Ureter (tissue), 1 donor: ENCODE measurements at places on chromosomes 12 and 14. TPM values are rescaled to one million over a fixed set of nuclear protein-coding genes. Genes with fewer than 3 reads are reported as not detected.

- DNase-seq = no peak
Measured at GRCh38 chr14:76846331-76847047, 20.3 kb downstream of the LRRC74A start.

- DNase-seq = no peak
Measured at GRCh38 chr14:59271734-59272133, 83.3 kb downstream of the DAAM1 start.

DNA sequence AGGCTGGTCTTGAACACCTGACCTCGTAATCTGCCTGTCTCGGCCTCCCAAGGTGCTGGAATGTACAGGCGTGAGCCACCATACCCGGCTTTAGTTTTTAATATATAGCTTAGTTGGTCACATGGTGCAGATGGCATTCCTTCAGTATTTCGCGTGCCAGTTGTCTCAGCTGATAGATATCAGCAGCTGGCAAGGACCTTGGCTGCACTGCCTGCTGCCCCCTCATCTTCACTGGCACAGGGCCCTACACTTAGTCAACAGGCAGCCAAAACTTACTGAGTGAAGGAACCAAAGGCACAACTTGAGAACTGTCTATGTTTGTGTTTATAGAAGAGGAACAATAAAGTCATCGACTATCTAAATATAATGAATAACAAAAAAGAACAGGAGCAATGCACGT is 31.0 kb downstream of the EID3 start:
- no peak for DNase-seq

KRT6C gene
- 0.39 TPM for total RNA-seq

SPTB gene
- 1.9 TPM for total RNA-seq

KRT1 gene
- not detected for total RNA-seq

DNA sequence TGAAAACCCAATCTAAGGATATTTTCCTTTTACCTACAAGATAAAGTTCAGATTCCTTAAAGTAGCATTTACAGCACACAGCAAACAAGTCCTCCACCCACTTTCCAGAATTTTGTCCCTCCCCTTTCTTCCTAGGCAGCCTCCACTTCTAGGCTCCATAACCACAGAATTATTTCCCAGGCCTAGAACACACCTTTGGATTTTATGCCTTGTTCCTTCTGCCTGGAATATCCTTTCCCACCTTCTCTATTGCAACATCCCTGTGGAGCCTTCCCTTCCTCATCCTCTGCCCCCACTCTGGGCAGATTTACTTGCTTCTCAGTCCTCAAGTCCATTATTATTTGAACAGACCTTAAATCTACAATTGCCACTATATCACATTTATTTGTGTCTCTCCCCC is 2.1 kb upstream of the TSPAN8 start:
- no peak for DNase-seq

LRFN5 gene
- total RNA-seq = 12.6 TPM

DNA sequence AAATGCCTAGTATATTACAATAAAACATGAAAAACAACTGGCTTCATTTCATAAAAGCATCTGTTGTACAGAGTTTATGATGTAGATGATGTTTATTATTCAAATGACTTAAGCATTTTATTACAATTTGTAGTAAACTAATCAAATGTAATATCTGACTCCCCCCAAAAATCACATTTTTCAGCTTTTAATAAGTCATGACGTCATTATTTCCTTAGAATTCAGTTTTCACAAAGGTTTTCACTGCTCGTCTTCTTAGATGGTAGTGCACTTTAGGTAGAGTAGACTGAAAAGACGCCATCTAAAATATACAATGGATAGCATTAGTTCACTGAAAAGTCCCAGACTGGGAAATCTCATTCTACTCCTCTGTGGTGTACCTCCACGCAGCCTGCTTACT is 181.5 kb downstream of the ACSS3 start:
- DNase-seq = no peak

- no peak for DNase-seq
Measured at GRCh38 chr14:77140359-77141213, 1.0 kb downstream of the ZDHHC22 start.

DNA sequence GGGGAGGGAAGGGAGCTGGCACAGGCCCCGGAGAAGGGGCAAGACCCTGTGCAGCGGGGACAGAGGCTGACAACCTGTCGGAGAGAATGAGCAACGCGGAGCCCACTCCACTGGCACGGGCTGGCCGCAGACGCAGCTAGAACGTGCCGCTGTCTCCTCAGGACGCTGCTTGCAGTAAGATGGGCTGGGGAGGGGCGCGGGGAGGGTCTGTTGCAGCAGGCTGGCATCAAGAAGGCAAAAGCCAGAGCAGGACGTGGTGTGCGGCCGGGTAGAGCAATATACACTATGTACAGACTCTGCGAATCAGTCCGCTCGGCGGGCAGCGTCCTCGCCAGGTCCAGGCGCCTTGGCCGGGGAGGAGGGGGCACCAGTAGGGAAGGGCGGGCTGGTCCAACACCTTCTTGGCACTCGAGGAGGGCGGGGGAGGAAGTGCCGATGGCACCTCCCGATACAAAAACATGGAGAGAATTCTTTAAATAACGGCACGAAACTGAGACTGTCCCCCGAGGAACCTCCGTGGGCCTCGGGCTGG is 19.8 kb downstream of the RAB35 start:
- DNase-seq = no peak

DNA sequence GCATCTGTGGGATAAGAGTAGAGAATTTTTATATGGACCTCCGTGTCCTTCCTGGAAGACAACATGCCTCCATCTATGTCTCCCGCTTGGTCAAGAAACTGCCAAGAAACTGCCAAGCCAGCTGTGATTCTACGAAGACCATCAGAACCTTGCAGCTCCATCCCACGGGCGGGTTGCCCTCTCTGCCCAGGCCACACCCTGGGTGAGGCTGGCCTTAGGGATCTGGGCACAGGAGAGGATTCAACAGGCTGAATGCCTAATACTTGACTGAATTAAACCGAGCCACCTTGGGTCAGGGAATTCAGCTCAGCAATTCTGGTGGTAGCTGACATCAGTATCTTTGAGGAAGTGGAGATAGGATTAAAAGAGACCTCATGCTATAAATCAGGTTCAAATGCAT is 37.8 kb upstream of the FOS start:
- DNase-seq = no peak

DNA sequence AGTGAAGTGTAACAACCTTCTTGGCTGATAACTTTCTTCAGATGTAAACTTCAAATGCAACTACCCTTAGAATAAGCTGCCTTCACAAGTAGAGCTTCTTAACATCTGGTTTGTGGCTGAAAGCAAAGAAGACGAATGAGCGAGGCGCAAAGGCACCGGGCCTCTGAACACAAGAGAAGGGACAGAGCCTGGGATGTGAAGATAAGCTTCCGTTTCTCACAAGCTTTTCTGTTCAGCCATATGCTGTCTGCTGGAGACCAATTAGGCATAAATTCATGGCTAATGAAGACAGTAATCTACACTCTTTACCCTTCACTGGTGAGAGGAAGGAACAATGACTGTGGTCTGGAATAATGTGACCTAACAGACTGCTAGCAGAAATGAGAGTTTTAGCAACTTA is 195.2 kb downstream of the ATXN7L3B start:
- DNase-seq = no peak

GRCh38 chr14:83118029-83118428 is 1584.4 kb upstream of the SEL1L start:
- DNase-seq = no peak

DNA sequence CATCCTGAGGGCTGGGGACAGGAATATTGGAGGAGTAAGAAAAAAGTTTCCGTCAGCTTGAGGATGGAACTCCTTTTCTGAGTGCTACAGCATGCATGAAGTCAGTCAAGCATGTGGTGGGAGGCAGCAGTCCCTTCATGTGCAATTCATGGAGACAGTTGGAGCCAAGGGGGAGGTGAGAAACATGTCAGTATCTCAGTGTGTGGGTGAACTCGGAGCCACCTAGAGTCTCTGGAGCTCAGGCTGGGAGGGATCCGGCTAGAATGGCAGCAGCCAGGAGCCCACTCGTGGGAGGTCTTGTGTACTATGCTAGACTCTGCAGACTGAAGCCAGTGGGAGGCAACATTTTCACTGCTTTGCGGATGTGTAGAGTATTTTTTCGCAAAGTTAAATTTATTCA is 60.3 kb downstream of the AVPR1A start:
- no peak for DNase-seq

DNA sequence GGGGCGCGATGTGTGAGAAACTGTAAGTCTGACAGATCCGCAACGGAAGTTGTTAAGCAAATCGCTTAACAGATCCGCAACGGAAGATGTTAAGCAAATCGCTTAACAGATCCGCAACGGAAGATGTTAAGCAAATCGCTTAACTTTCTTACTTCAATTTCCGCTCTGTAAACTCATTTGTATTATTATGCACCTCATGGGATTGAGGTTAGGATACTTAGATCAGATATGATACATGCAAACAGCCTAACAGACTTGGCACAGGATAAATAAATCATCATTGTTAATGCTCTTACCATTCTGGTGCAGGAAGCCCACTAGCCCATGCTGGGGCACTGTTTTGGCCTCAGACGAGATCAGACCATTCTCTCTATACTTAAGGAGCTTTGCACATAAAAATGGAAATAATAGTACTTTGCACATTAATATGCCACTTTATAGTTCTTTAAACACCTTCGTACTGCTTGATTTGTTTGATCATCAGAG is 399 bp downstream of the NCAPD2 start:
- no peak for DNase-seq

- DNase-seq = no peak
Measured at GRCh38 chr12:122323311-122324019, 57.2 kb upstream of the VPS33A start.

DNA sequence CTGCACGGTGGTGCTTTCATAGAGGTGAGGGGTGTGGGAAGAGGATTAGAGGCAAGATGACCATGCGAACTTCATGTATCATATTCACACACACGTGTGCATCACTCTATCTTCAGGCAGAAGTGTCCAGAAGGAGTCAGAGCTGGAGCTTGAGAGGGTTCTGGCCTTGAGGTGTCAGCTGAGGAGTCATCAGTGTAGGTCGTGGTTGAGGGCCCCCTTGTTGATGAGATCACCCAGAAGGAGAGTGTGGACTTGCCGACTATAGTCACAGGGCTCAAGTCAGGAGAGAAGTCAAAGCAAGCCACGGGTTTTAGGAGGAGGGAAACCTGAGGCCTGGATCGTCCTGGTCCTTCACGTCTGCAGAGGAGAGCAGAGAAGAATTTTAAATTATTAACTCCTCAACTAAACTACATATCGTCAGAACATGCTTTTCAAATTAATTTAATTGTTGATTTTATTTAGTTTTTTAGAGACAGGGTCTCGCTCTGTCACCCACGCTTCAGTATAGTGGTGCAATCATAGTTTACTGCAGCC is 25.4 kb downstream of the EML1 start:
- DNase-seq = no peak

- DNase-seq = no peak
Measured at GRCh38 chr12:123815968-123816367, 53.9 kb downstream of the DNAH10 start.

DNA sequence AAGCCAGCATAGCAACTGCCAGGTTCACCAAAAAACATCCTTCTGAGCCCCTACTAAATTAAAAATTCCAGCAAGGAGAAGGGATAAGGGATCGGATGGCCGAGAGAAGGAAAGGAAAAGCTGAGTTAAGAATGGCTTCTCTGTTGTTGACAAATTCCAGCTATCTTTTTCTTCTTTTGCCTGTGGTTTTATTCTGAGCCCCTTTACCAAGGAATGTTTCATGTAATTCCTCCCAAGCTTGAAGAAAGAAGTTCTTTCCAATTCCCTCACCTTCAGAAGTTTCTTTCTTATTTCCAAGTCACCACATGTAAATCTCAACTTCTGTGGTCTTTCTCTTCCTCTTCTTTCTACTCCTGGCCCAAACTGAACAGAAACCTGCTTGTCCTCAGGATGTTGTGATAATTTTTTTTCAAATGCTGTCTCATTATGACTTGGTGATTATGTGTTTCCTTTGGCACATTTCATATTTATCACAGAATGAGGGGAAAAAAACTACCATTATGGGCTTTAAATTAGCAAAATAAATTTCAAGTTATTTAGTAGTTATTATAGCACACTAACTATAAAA is 40.0 kb downstream of the FGD6 start:
- no peak for DNase-seq

- DNase-seq = no peak
Measured at GRCh38 chr14:95623195-95623594, 63.0 kb upstream of the TCL1B start.

DNA sequence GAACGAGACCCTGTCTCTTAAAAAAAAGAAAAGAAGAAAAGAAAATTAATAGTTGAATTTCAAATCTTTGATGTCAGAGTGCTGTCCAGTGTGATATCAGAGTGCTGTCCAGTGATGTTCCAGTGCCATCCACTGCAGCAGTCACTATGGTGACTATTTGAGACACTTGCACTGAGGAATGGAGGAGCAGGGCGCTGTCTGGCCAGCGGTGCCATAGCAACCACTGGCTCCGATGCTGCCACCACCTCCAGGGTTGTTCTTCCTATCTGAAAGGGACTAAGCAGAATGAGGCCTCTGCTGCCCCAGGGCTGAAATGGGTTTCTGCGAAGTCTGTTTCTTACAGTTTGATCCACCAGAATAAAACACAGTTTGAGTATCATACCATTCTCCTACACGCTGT is 272.9 kb downstream of the NUAK1 start:
- DNase-seq = no peak

DNA sequence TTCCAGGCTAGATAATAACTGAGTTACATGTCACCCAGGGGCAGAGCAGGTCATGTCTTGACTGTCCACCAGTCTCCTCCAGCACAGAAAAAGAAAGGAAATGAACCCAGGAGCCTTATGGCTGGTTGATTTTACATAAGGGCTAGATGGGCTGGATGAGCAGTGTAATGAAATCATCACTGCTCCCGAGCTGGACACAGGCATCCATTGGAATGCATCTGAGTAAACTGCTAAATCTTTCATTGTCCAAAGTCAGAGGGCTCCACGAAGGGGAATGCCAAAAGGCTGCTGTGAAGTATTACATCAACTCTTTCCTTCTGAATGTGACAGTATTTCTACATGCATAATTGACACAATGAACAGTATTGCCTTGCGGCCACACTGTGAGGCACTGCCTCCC is 30.1 kb upstream of the TSPAN11 start:
- no peak for DNase-seq

MYF6 gene
- total RNA-seq = not detected

TBC1D30 gene
- total RNA-seq = 24.2 TPM

- no peak for DNase-seq
Measured at GRCh38 chr12:32864731-32865130, 31.8 kb downstream of the PKP2 start.

MMP19 gene
- total RNA-seq = 17.7 TPM

- DNase-seq = no peak
Measured at GRCh38 chr12:101567918-101568317, 26.9 kb upstream of the MYBPC1 start.

- no peak for DNase-seq
Measured at GRCh38 chr12:95099270-95099790, 25.9 kb upstream of the NR2C1 start.

GRCh38 chr12:98998697-98999299 is 353.7 kb downstream of the APAF1 start:
- DNase-seq = no peak

DNA sequence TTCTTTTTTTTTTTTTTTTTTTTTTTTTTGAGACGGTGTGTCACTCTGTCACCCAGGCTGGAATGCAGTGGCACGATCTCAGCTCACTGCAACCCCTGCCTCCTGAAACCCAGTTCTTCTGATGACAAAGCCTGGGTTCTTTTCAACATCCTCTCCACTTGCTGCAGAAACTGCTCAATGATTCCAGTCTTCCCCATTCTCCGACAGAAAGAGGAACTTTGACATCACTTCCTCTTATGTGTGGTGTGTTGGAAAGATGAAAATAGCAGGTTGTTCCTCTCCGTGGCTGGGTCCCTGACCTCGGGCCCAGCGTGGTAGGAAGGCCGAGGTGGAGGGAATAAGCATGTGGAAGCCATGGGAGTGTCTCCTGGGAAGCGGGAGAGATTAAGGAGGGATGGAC is 198.4 kb downstream of the PHETA1 start:
- no peak for DNase-seq

TSHR gene
- not detected for total RNA-seq

BTG1 gene
- total RNA-seq = 139 TPM
